Activated CD8-positive, alpha-beta T cell treated with anti-CD3 and anti-CD28 coated beads, Interleukin-2, amount 10 ng/mL, durations not matched to agents 7 days and 5 days (primary cell): ENCODE measurements at places on chromosomes 5 and 9. TPM values are rescaled to one million over a fixed set of nuclear protein-coding genes. Genes with fewer than 3 reads are reported as not detected.

NUTM2G gene
- not detected for total RNA-seq

ADAMTS19 gene
- not detected for total RNA-seq

PCDHB11 gene
- total RNA-seq = not detected

CD72 gene
- total RNA-seq = 15.0 TPM

GRCh38 chr5:171954721-171955120 is 51.7 kb downstream of the FBXW11 start:
- no peak for DNase-seq

- no peak for DNase-seq
These were observed 15.7 kb downstream of the IL4 start for GRCh38 chr5:132689513-132689912.
